Activated naive CD4-positive, alpha-beta T cell (primary cell): ENCODE measurements at places on chromosomes 3 and 15.
A peak's percentile ranks its signal among the peaks of the same experiment; 100 is the strongest.

DNA sequence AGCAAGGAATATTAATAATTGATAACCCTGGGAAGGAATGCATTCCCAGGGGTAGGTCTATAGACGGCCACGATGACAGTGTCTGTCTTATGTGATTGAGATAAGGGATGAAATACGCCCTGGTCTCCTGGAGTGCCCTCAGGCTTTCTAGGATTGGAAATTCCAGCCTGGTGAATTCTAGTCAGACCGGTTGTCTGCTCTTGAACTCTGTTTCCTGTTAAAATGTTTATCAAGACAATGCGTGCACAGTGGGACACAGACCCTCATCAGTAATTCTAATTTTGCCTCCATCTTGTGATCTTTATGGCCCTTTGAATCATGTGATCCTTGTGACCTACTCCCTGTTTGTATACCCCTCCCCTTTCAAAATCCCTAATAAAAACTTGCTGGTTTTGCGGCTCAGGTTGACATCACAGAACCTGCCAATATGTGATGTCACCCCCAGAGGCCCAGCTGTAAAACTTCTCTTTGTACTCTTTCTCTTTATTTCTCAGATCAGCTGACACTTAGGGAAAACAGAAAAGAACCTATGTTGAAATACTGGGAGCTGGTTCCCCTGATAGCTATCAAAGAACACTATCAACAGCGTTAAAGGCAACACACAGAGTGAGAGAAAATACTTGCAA lies 183.3 kb downstream of the PDE8A start:
- no peak for DNase-seq

DNA sequence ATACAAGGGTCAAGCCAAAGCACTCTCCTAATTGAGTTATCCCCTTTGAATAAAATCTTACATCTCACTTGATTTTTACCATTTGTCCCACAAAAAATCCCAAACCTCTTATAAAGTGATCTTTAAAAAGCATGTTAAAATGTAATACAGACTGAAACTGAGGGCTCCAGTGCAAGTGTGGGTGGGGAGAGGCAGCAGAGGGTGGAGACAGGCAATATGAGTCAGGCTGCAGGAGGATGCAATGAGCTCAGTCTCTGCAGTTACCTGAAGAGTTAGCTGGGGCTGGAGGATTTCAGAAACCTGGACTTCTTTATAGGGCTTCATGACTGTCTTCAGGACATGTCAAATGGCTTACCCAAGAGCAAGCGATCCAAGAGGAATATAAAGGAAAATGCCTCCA lies 14.2 kb upstream of the COLQ start:
- peak; percentile 2 for DNase-seq

- no peak for DNase-seq
Observed at GRCh38 chr15:42694398-42694797, 42.5 kb downstream of the CDAN1 start.

- DNase-seq, result no peak
Observed at GRCh38 chr3:141485641-141486495, 959 bp upstream of the RASA2 start.

DNA sequence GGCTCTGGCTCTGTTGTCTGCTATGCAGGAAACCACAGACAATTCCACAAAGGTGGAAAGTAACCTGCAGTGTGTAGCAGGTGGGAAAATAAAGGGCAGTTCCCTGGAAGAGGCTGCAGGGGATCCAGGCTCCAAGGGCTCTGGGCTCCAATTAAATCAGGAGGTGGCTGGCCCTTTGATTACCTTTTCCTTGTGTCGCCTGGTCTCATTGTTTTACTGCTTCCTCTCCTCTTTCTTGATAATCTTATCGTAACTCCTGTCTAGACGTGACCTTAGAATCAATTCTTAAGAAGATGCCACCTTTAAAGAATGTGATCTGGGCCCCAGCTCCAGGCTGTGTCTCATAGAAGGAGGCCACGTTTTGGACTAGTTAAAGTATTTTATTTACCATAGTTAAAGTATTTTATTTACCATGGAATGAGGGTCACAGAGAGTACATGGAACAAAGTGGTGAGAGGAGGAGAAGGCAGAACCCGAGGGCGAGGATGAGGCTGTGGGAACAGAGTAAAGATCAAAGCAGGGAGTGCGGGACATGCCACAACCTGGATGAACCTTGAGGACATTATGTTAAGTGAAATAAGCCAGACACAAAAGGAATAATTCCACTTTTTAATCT lies 237.5 kb upstream of the STT3B start:
- no peak for DNase-seq

GRCh38 chr3:76490064-76490463 lies 549.8 kb upstream of the ROBO2 start:
- no peak for DNase-seq

DNA sequence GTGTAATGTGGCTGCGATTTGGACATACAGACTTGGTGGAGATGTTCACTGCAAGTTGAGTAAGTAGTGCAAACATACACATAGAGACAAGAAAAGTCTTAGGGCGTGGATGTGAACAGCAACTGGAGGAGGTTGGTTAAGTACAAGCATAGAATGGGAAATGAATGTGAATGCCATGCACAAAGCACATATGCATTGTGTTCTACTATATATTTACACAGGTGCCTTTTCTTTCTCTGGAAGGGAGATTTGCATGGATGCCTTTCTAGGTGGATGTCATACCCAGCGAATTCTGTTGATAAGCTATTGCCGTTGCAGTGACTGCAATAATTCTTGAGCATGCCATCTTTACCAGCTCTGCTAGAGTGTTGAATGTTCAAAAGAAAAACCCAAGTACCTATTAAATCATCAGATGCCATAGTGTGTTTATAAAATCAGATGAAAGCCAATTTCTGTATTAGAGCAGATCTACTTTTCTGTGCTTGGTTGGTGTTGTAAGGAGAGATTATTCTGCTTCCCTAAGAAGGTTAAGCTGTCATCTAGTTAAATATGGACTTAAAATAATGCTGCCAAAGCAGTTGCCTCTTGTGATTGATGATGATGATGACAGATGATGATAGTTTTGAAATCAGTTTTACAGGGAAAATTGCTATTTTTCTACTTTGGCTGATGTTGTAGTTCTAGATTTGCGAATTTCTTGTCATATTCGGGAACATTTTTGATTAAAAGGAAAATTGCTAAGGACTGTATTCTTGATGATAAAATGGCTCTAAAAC lies 148.4 kb downstream of the CNTN4 start:
- no peak for DNase-seq

- DNase-seq, result no peak
Observed at GRCh38 chr3:183500319-183500718, 55.2 kb downstream of the KLHL6 start.

DNA sequence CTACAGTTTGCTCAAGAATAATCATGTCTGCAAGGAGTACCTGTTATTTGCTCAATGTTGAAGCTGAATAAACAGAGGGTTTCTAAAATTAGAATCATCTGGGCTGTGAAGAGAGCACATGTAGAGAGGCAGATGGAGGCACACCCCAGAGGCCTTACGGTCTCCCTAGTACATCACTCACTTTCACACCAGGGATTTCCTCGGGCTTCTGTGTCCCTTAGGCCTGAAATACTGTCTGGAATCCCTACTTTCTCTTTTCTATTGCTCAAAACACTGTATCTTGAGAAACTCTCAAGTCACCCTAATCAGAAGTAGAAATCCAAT lies 473.7 kb upstream of the ROBO2 start:
- DNase-seq, result no peak

GRCh38 chr15:65054333-65055200 lies 9.4 kb downstream of the SLC51B start:
- peak; percentile 13 for DNase-seq

DNA sequence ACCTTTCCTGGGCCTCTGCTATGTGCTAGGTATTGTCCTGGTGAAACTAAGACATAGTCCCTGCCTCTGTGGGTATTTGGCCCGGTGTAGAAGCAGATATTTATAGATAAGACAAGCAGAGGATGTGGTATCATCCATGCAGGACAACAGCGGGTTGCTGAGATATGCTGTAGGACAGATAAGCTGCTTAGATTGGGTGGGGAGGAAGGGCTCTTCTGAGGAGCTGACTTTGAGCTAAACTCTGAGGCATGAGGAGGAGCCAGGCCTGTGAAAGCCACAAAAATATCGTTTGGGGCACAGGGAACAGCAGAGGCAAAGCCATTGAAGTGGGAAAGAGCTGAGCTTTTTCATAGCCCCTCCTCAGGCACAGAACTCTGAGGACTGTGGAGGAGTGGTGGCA lies 492.5 kb upstream of the CFAP20DC start:
- DNase-seq, result no peak

DNA sequence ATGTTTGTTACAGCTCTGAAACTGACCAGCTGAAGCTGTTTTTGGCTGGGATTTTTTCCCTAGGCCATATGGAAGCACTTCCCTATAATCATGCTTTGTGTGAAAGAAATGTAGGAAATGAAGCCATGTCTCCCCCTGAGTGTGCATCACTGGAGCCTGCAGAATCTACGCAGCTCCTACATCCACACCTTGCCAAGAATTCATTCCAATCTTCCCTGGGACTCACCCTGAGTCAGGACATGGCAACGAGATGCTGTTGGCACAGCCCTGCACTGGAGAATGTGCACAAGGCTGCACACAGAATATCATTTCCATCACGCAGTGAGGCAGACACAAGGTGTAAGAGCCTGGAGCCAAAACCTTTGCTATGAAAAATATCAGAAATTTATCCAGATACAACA lies 189.5 kb downstream of the ADAMTSL3 start:
- DNase-seq, result no peak

DNA sequence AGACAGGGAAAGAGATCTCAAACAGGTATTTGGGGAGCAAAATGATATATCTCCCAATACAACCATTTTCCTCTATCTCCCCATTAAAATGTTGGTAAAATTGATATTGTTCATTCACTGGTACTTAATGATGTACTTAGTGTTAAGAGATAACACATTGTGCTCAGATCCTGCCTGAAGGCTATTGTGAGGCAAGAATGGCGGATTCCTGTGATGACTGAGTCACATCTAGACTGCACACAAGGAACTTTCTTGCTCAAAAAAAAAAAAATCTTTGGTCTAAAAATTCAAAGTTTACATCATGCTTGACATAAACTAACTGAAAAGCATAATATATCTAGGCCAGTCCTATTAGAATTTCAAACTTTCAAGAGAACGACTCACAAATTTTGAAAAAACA lies 171.1 kb upstream of the TTC14 start:
- no peak for DNase-seq

GRCh38 chr3:108907194-108907593 lies 46.5 kb downstream of the GUCA1C start:
- DNase-seq, result no peak

DNA sequence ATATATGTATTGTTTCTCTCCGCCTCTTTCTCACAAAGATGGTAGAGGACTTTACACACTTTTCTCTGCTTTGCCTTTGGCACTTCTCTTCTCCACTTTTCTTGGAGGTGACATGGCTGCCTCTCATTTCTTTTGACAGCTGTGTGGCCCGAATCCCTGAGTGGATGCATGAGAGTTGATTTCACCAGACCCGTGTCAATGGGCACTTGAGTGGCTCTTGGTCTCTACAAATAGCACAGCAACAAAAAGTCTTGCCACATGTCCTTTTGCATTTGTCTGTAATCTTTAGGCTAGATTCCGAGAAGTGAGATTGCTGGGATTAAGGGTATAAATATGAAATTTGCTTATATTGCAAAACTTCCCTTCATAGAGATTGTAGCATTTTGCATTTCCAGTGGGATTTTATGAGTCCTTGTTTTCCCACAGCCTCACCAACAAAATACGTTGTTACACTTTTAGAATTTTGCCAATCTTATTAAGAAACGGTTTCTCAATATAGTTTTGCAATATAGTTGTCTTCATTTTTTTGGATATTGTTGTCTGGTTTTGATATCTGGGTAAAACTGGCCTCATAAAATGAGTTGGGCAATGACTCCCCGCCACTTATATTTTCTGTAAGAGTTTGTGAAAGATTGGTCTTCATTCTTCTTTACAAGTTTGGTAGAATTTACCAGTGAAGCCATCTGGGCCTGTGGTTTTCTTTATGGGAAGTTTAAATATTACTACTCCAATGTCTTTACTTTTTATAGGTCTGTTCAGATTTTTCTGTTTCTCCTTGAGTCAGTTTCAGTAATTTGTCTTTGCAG lies 5.2 kb upstream of the TRPM1 start:
- no peak for DNase-seq

GRCh38 chr3:8761866-8762265 lies 7.5 kb downstream of the OXTR start:
- no peak for DNase-seq

DNA sequence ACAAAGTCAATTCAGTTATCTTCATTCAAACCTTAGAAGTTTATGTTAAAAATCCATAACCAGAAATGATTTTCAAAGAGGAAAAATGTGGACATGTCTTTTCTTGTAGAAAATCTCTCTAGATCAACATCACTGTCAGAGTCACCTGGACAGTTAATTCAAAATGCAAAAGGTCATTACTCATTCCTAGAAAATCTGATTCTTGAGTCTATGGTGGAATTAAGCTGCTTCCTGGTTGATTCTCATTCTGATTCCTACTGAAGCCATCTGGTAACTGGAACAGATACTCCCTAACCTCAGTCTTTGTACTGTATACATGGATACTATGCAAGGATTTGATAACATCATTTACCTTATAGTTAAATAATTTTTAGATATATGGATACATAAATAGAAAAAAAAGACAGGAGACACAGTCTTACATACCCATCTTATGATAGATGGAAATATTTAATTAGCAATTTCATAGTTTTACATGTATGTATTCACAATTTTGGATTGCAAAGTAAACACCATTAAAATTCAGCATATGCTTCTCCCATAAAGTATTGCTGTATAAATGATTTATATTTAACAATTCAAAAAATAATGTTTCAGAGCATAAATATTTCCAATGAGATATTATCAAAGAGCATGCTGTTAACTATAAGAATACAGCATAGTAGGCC lies 693.2 kb upstream of the CCDC54 start:
- no peak for DNase-seq

GRCh38 chr3:152309535-152310307 lies 41.0 kb downstream of the MBNL1 start:
- DNase-seq, result no peak

DNA sequence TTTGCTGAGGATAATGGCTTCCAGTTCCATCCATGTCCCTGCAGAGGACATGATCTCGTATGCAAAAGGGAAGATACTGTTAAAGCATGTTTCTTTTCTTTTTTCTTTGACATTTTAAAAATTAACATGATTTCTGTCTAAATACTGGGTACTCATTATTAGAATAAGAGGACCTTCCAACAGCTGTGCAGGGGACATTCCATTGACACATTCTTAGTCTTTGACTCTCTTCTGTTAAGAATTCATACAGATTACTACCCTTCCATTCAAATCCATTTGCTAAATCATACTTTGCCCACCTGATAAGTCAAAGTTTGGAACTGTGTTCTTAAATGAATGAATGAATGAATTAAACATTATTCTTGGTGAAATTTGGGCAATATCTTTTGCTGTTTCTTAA lies 5.1 kb upstream of the CP start:
- DNase-seq, result no peak

- DNase-seq, result no peak
Observed at GRCh38 chr3:183330881-183331280, 77.8 kb downstream of the B3GNT5 start.

DNA sequence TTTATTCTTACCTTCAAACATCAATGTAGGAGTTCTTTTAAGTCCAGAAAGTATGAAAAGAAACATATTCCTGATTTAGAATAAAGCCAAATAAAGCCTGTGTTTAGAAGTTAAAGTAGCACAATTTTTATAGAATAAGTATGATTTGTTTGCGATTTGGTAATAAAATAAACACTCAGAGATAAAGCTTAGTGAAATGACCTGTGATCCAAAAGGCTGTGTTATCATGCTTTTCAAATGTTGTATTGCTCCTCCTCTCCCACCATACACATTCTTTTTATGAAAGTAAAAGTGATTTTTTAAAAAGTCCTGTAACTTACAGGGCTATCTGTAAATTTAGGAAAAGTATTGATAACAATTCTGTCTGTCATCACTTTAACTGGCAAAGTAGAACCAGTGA lies 138.6 kb upstream of the CGNL1 start:
- DNase-seq, result no peak
